ENCODE measurements at places on chromosomes 11 and 22. TPM values are rescaled to one million over a fixed set of nuclear protein-coding genes. Genes with fewer than 3 reads are reported as not detected.

C11orf52 gene
- not detected for total RNA-seq

ST14 gene
- total RNA-seq, result not detected

KRTAP5-4 gene
- not detected for total RNA-seq

SNX32 gene
- 1.6 TPM for total RNA-seq

FBLN1 gene
- total RNA-seq, result not detected

PGGHG gene
- 113 TPM for total RNA-seq

ATG16L2 gene
- total RNA-seq, result 135 TPM

ETS1 gene
- 572 TPM for total RNA-seq

GAS2L1 gene
- total RNA-seq, result 22.5 TPM

NFAM1 gene
- 0.05 TPM for total RNA-seq

FAM83F gene
- total RNA-seq, result not detected

TSPAN32 gene
- total RNA-seq, result 48.0 TPM

TOMM22 gene
- total RNA-seq, result 63.0 TPM

CRYBA4 gene
- not detected for total RNA-seq
